CD4-positive, alpha-beta T cell treated with Interleukin-12 subunit alpha and Interleukin-12 subunit beta, for 1 hour (primary cell): ENCODE measurements at places on chromosomes 3 and 15.

DNA sequence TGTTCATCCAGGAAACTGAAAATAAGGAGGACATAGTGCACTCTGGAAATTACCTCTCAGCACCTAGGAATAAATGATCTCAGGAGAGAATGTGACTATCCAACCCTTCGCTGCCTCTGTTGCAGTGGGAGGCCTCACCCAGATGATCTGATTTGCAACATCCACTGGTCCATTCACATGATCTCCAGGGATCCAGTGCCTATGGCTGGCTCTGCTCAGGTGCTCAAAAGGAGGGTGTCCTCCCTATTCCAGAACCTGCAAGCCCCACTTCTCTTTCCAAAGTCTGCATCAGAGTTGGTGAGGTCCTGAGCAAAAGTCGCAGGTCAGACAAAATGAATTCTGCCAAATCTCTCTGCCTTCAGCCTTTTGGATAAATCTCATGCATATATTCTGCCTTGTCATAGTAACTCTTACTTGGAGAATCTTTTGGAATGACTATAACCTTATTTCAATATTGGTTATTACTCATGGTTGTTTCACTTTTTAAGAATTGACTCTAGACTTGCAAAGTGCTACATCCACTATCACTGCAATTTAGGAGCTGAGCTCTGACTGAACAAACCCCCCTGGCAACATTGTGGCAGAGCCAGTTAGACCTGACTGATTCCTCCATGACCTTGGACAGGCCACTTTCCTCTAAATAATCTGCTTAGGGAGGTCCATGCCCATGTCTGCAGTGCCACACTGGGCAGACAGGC, 295.1 kb downstream of the EPHB1 start:
- DNase-seq: no peak

DNA sequence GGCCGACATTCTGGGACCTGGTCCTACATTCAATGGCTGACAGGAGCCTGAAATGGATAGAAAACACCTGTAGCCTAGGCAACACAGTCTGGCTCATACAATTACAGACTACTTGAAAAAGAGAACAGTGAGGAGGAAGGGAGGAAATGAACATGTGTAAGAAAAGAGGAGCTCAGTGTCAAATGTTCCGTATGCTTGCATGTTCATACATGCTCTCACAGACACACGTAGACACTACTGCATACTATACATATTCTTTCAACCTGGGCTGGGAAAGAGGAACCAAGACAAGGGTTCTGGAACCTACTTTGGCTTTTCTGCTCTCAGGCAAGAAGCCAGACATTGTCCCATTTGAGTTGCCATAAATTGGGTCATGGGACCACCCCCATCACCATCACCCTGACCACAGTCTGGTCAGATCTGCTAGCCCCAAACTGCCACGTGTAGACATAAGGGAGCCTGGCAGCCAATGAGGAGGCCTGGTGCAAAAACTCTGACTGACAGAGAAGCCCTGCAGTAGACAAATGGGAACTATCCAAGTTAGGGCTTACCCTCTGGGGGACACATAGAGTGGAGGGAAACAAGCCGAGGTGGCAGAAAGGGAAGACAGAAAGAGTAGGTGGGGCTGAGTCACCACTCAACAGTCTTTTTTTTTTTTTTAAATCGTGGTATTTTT, 310.0 kb downstream of the SHQ1 start:
- no peak for DNase-seq

DNA sequence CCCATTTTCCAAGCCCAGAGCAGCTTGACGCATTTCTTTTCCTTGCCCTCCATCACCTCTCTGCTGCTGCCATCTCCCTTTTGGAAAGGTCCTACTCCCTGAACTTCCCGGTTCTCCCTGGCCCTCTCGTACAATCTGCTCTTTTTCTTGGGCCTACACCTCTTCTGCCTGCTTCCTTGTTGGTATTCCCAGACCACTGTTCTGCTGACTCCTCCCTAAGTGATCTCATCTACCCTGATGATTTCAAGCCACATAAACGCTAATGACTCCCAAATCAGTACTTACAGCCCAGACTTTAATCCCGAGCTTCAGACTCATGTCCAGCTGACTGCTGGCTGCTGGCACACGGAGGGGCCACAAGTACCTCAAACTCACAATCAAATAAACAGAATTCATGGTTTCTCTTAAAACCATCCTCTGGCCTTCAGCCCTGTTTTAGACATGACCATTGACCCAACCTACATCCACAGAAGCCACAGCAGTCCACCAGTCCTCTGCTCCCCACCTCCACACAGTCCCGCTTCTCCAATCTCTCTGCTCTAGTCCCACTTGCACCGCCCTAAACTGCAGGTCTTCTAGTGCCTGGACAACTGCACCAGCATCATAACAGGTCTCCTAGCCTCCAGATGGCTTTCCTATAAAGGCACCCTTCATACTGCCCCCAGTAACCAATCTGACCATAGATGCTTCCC, 57.6 kb downstream of the AAGAB start:
- no peak for DNase-seq

- peak; percentile 79 for DNase-seq
Observed at GRCh38 chr15:90885432-90886290, 1.4 kb downstream of the FES start.

DNA sequence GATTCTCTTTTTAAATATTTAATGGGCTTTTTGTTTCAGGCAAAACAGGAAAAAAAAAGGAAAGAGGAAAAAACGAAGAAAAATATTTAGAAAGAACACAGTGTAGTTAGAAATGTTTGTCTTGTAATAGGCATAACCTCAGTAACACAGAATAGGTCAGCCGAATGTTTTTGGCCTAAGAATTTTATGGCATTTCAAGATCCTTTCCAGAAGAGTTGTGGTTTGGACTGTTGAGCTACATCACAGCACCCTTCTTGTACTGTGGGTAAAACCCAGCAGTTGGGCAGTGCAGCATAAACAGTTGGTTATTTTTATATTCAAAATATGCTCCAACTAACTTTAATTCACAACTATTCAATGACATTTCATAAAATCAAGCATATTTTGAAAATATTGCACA, 474.4 kb upstream of the AGTR1 start:
- DNase-seq: no peak

DNA sequence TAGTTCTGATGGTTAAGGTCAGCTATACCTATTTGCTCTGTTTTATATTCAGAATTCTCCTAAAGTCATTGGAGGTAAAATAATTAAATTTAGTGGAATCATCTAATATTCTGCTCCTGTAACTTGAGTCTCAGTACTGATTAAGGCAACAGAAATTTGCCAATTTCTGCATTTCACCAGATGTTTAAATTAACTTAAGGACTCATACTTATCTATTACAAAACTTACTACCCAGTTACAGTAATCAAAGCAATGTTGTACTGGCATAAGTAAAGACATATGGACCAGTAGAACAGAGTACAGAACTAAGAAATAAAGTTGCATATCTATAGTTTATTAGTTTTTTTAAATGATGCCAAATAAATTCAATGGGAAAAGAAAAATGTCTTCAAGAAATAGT, 1043.8 kb downstream of the OTOL1 start:
- DNase-seq: no peak

DNA sequence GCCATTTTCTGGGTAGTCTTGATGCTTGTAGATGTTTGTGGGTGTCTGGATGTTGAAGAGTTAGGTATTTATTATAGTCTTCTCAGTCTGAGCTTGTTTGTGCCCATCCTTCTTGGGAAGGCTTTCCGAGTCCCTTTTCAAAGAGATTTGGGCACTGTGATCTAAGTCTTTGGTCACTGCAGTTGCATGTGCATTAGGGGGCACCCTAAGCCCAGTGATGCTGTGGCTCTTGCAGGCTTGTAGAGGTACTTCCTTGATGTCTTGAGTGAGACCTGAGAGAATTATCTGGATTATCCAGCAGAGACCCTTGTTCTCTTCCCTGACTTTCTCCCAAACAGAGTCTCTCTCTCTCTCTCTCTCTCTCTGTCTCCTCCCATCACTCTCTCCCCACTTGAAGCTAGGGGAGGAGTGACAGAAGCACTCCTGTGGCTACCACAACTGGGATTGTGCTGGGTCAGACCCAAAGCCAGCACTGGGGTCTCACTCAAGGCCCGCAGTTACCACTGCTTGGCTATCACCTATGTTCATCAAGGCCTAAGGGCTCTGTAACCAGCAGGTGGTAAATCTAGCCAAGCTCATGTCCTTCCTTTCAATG, 68.5 kb downstream of the TMCO5A start:
- DNase-seq: no peak

- DNase-seq: no peak
Observed at GRCh38 chr15:88568589-88568988, 22.1 kb upstream of the DET1 start.

- peak; percentile 35 for DNase-seq
Observed at GRCh38 chr15:82647835-82648256, 683 bp upstream of the CPEB1 start.

GRCh38 chr3:169146179-169146665, 517.3 kb downstream of the MECOM start:
- no peak for DNase-seq

DNA sequence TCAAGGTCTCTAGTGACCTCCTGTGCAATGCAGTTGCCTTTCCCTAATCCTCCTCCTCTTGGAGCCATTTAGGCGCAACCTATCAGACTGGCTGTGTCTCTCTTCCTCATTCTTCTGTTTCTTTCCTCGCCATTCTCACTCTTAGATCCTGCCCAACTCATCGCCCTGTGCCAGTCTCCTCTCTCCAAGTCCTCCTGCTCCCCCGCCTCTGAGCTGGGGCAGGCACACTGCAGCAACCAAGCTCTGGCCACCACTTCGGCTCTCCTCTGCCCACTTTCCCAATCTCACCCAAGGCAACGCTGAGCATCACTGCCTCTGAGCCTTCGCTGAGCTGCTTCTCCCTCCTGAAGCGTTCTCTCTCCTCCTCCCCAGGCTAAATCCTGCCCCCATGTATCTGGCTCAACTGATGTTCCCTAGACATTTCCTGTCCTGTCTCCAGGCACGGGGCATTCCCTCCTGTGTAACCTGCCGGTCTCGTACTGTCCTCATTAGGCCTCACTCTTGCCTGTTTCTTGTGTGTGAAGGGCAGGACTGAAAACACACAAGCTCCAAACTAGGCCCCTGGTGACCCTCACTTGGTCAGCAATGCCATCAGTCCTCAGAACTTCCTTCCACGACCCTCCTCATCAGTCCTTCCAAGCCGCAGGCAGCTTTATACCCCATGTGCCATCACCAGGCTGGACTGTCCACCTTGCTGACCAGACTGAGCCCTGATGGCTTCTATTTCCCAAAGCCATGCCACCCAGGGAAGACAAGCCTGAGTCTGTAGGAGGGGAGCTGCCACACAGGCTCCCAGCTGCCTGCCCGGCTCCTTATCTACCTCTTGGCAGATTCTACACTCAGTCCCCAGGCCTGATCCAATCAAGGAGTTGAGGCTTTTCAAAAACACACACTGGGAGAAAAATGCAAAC, 85.6 kb downstream of the SEC22A start:
- no peak for DNase-seq

DNA sequence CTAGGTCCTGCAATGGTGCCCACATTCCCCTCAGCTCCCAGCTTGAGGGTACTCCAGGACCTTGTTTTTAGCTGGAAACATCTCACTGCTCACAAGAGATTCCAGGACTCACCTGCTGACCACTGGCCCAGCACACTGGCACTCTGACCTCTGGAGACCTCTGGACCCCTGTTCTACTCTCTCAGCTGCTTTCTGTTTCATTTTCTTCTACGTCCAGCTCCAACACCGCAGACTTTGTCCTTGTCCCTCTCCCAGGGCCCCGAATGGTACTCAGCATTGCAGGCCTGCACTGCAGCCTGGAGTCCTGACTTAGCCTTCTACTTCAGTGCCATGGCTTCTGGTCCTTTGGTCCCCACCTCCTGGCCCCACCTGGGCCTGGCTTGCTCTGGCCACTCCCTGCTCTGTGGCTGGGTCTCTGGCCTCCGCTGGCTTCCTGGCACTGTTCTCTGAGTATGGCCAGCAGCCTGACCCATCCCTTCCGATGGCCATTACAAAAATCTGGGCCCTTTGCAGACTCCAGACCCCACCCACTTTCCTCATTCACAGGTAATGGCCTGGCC, 27.9 kb downstream of the KY start:
- no peak for DNase-seq

- no peak for DNase-seq
Observed at GRCh38 chr15:65993762-65994161, 124.5 kb downstream of the RAB11A start.

- no peak for DNase-seq
Observed at GRCh38 chr3:28053759-28054158, 187.7 kb upstream of the CMC1 start.

DNA sequence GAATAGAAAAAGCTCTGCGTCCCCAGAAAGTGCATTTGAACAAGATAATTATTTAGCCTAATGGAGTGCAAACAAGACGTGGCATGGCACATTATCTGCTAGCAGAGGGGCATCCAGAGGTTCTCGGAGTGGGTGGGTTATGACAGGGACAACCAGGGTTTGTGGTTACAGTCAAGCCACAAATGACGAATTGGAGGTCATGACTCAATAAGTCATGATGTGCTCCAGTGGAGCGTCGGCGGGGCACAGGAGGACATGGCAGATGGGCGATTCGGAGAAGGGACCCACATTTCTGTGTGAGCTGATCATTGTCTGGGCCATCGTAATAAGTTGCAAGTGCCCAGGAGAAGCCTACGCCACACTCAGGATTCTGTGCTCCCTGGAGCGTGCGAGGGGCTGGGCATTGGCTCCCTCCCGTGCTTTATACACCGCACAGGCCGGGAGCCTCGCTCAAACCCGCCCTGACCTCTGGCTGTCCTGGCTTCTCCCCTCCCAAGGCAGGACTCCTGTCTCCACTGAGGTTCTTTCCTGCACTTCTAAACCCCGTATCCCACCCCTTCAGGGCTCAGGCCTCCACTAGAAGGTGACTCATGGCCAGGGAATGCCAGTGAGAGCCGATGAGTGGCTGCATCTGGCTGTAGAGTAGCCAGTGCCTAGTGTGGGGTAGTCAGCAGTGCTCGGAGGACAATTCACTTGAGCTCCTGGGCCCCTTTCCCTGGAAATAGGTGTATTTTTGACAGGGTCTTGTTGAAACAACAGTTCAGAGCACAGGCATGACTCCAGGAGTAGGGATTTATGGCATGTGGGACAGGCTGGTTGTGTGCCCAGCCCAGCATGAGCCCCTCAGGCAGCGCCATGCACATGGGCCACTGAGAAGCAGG, 67.4 kb downstream of the GRIP2 start:
- DNase-seq: no peak

DNA sequence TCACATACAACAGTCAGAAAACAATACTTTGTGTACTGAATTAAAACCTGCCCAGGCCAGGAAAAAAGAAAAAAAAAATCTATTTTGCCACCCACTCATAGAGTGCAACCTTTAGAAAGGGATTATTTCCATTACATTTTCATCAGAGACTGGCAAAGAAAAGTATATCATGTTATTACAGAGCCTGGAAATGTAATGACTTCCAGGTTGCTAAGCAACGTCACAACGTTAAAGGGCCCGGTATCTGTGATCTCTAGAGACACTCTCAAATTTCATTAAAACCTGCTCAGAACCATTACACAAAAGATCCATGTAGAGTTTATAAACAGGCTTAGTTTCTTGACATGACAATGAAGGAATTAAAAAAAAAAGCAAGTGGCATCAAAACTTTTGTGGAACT, 170.5 kb downstream of the CTNNB1 start:
- no peak for DNase-seq
